Osteocyte (in vitro differentiated cells): ENCODE measurements at places on chromosomes 1 and 21. TPM values are rescaled to one million over a fixed set of nuclear protein-coding genes. Genes with fewer than 3 reads are reported as not detected.

GRCh38 chr1:225580238-225581099 lies 72.5 kb downstream of the ENAH start:
- H3K36me3 ChIP-seq: peaks cover 6% of the 10 kb centered on the region
- no peak overlapping the region for H3K4me3 ChIP-seq
- H3K27ac ChIP-seq: peak overlapping the region; percentile 68
- peaks cover 67% of the 10 kb centered on the region for H3K4me1 ChIP-seq

Gene RASAL2
- 34.2 and 35.4 TPM in 2 replicates for total RNA-seq

GRCh38 chr1:186440584-186440983 lies 20.3 kb downstream of the PDC start:
- no peak for DNase-seq
- no peaks in the 10 kb centered on the region for H3K36me3 ChIP-seq
- H3K4me3 ChIP-seq: no peak overlapping the region
- no peaks in the 10 kb centered on the region for H3K27me3 ChIP-seq
- no peaks in the 10 kb centered on the region for H3K4me1 ChIP-seq

GRCh38 chr1:201665036-201665435 lies 126.1 kb downstream of the NAV1 start:
- peaks cover 7% of the 10 kb centered on the region for H3K36me3 ChIP-seq
- H3K27ac ChIP-seq: no peak overlapping the region
- no peaks in the 10 kb centered on the region for H3K27me3 ChIP-seq
- no peak overlapping the region for H3K4me3 ChIP-seq

Gene KRTAP10-12
- total RNA-seq: not detected in 2 replicates

DNA sequence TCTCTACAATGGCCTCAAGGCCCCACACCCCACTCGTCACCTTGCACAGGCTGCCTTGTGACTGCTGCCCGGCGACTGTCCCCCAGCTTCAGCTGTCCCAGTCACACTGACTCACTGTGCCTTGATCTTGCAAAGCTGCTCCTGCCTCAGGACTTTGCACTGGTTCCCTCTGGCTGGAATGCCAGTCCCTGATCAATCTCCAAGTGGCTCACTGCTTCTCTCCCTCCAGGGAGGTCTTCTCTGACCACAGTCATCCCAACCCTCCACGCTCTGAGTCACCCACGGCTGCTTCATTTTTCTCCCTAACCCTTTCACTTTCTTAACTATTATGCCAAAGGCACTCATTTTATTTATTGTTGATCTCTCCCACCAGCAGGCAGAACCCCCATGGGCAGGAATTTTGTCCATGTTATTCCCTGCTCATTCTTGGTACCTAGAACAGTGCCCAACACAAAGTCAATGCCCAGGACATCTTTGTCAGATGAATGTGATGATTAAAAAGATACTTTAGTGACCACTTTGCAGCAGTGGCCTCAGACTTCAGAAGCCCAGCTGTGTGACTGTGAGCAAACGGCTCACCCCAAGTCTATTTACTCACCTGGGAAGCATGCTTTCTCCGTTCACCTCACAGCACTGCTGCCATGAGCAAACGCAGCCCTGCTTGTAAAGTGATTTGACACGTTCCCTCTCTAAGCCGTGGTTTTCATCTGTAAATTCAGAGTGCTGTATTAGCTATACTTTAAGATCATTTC lies 53.4 kb downstream of the ZBTB18 start:
- H3K27ac ChIP-seq: peak overlapping the region; percentile 65
- peak overlapping the region; percentile 3 for H3K4me3 ChIP-seq
- H3K4me1 ChIP-seq: peaks cover 66% of the 10 kb centered on the region
- H3K36me3 ChIP-seq: no peaks in the 10 kb centered on the region
- peak; percentile 86 for DNase-seq

Gene TRIM63
- 0.21 TPM in 1 of 2 replicates, not detected in the other for total RNA-seq

DNA sequence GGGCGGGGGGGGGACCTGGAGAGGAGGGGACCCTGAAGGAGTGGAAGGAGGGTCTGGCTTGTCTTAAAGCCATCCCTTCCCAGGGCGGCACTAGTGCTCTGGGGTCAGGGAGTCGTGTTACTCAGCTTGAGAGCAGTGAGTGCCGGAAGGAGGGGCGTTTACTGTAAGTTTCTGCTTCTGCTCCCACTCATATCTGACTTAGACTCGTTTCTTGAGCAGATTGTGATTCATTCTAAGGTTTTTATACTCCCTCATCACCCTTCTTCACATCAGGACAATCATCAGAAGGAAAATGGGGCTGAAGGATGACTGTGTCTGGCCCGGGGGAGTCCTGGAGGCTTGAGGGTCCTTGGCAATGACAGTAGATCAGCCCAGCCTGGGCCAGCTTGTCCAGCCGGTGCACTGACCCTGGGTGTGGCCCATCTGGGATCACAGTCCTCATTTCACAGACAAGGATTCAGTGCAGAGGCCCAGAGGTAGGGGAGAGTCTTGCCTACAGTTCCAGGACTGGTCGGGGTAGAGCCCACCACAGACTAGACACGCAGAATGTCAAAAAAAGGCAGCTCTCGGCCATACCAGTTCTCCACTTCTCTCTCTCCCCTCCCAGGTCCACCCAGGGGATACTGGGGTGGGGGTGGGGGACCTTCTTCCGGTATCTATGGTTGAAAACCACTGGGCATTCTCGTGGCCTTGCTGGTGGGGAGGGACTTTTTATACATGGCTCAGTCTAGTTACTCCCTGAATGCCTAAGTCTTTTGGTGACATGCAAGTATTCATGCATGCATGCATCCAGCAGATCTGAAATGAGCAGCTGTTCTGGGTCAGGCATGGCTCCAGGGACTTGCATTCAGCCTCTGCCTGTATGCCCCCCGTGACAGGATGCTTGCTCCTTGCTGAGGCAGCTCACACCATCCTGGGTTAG lies 5.1 kb downstream of the TNFRSF8 start:
- peaks cover 23% of the 10 kb centered on the region for H3K4me1 ChIP-seq
- H3K4me3 ChIP-seq: peak overlapping the region; percentile 22
- peaks cover 27% of the 10 kb centered on the region for H3K27me3 ChIP-seq
- H3K36me3 ChIP-seq: no peaks in the 10 kb centered on the region
- DNase-seq: no peak

DNA sequence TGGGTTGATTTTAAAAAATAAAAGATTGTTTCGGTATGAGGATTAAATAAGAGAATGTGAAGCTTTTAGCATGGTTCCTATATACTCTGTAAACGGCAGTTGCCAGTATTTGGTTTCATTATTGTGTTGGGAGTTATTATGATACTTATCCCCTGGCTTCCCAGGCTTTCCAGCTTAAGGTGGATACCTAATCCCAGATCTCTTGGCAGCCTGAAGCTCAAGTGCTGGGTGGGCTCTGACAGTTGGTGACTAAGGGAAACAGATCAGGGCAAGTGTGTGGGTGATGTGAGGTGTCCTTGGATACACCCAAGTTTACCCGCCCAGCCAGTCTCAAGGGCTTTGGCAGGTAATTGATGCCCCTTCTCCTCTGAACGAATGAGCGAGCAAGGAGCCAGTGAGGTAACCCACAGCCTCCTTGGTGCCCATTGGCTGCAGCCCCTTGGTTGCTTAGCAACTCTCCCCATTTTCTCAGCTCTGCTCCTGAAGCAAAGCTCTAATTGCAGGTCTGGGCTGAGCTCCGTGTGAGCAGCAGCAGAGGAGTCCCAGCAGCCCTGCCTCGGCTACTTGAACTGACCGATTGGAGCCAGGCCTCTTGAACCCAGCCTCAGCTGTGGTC lies 6.1 kb downstream of the IPO13 start:
- peaks cover 12% of the 10 kb centered on the region for H3K4me1 ChIP-seq
- no peak overlapping the region for H3K27ac ChIP-seq
- H3K4me3 ChIP-seq: no peak overlapping the region
- peaks cover 13% of the 10 kb centered on the region for H3K36me3 ChIP-seq
- no peak for DNase-seq
- no peaks in the 10 kb centered on the region for H3K27me3 ChIP-seq

DNA sequence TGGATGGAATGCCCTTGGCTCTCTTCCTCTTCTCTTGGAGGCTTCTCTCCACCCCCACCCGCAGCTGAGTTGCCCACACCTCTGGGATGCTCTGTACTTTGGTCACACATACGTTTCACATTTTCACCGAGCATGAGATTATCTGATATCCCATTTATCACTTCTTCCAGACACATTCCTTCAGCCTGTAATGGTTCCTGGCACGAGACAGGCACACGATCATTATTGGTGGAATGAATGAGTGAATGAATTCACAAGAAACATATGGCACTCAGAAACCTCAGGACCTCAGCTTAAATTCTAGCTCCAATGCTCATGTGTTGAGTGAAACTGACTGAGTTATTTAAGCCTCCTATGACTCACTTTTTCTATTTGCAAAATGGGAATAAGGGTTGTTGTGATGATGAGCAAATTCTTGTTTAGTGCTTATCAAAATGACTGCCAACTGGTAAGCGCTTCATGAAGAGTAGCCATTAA lies 242.7 kb upstream of the JUN start:
- H3K27ac ChIP-seq: no peak overlapping the region
- no peak overlapping the region for H3K4me3 ChIP-seq
- DNase-seq: no peak
- H3K4me1 ChIP-seq: peaks cover 12% of the 10 kb centered on the region

DNA sequence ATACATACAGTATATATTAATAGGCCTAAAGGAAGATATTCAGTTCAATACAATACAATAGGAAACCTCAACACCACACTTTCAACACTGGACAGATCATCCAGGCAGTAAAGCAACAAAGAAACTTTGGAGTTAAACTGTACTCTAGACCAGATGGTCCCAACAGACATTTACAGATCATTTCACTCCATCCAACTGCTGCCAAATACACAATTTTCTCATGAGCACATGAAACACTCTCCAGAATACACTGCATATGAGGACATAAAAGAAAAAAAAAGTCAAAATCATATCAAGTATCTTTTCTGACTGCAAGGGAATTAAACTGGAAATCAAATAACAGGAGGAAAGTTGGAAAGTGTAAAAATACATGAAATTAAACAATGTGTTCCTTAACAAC lies 607.5 kb upstream of the BRINP3 start:
- H3K4me1 ChIP-seq: no peaks in the 10 kb centered on the region
- no peak overlapping the region for H3K27ac ChIP-seq

Gene CASZ1
- 1.2 and 1.8 TPM in 2 replicates for total RNA-seq

DNA sequence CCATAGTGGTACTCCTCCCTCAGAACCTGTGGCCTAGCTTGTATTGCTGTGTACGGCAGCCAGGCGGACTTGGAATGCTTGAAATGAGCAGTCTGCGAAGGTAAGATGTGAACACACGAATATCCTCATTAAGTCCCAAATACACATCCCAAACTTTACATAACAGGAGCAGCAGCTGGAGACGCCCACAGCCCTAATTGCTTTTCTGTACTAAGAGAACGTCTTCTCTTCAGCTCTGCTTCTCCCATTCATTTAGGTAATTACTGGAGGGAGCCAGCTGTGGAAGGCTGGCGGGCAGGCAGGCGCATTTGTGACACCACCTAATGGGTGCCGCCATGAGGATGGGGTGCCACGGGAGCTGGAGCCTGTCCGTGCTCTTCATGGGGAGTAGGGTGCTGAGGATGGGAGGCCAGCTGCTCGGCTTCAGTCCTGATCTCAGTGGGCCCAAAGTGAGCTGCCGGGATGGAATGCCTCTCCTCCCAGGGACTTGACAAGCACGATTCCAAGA lies 66.6 kb upstream of the POU3F1 start:
- no peaks in the 10 kb centered on the region for H3K4me1 ChIP-seq
- H3K4me3 ChIP-seq: no peak overlapping the region
- no peak overlapping the region for H3K27ac ChIP-seq

- DNase-seq: no peak
- no peaks in the 10 kb centered on the region for H3K36me3 ChIP-seq
- H3K4me3 ChIP-seq: no peak overlapping the region
These were observed 62.3 kb downstream of the GRIK3 start for GRCh38 chr1:36971852-36972618.

GRCh38 chr21:35189077-35189863 lies 140.2 kb upstream of the RUNX1 start:
- peak overlapping the region; percentile 26 for H3K4me3 ChIP-seq
- no peaks in the 10 kb centered on the region for H3K36me3 ChIP-seq
- no peaks in the 10 kb centered on the region for H3K27me3 ChIP-seq
- peak overlapping the region; percentile 73 for H3K27ac ChIP-seq

DNA sequence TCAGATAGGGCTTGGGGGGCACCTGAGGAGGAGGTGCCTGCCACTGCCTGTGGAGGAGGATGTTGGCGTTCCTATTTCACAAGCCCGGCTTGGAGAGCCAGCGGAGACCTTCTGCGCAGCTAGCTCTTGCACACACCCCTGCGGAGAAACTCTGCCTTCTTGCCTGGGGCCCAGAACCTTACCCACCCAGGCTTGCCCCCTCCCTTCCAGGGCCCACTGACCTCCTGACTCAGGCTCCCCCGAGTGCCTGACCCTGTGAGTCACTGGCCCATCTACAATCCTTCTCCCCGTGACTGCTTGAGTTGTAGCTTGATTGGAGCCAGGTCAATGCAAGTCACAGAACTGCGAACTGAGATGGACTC lies 3.4 kb downstream of the HES2 start:
- no peaks in the 10 kb centered on the region for H3K36me3 ChIP-seq
- peaks cover 21% of the 10 kb centered on the region for H3K4me1 ChIP-seq
- no peak for DNase-seq
- H3K27me3 ChIP-seq: peaks cover 60% of the 10 kb centered on the region

DNA sequence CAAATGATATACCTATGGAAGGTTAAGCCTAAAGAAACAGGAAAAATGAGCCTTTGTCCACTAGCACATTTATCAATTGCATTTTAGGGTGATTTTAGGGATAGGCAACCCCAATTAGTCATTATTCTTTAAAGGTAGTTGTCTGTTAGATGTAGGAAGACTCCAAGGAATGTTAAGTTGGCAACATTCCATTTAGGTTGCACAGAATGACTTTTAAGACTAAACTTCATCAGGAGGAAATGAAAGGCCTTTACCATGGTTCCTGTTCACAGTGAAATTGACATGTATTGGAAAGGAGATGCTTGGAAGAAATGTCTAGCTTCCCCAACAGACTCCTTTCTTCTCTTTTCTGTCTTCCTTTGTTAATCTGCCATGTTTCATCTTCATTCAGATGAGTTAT lies 1.6 kb upstream of the APOBEC4 start:
- DNase-seq: no peak
- H3K27me3 ChIP-seq: no peaks in the 10 kb centered on the region
- H3K27ac ChIP-seq: no peak overlapping the region
- H3K4me3 ChIP-seq: no peak overlapping the region
- peaks cover 13% of the 10 kb centered on the region for H3K4me1 ChIP-seq

- H3K4me3 ChIP-seq: no peak overlapping the region
- H3K27ac ChIP-seq: no peak overlapping the region
- DNase-seq: no peak
- peaks cover 6% of the 10 kb centered on the region for H3K4me1 ChIP-seq
- peaks cover 16% of the 10 kb centered on the region for H3K27me3 ChIP-seq
These were observed 9.5 kb upstream of the GOLT1A start for GRCh38 chr1:204223129-204223860.

DNA sequence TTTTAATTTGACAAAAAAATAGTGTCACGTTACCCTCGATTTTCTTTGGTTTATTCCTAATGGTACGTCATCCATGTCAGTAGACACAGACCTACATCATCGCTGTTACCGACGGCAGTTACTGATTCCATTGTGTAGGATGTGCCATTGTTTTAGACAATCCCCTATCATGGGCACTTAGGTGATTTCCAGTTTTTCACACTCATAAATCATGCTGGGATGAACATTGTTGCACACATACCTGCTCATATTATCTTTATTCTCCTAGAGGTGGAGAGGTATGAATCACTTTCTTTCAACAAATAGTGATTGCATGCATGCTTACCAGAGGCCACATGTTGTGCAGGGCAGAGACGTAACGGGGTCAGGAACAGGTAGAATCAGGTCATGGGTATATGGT lies 79.7 kb upstream of the EFHD2 start:
- H3K4me1 ChIP-seq: peaks cover 36% of the 10 kb centered on the region
- no peaks in the 10 kb centered on the region for H3K27me3 ChIP-seq
- H3K4me3 ChIP-seq: no peak overlapping the region
